ENCODE measurements at places on chromosomes 3 and 15. TPM values are rescaled to one million over a fixed set of nuclear protein-coding genes. Genes with fewer than 3 reads are reported as not detected.
A peak's percentile ranks its signal among the peaks of the same experiment; 100 is the strongest.

DNA sequence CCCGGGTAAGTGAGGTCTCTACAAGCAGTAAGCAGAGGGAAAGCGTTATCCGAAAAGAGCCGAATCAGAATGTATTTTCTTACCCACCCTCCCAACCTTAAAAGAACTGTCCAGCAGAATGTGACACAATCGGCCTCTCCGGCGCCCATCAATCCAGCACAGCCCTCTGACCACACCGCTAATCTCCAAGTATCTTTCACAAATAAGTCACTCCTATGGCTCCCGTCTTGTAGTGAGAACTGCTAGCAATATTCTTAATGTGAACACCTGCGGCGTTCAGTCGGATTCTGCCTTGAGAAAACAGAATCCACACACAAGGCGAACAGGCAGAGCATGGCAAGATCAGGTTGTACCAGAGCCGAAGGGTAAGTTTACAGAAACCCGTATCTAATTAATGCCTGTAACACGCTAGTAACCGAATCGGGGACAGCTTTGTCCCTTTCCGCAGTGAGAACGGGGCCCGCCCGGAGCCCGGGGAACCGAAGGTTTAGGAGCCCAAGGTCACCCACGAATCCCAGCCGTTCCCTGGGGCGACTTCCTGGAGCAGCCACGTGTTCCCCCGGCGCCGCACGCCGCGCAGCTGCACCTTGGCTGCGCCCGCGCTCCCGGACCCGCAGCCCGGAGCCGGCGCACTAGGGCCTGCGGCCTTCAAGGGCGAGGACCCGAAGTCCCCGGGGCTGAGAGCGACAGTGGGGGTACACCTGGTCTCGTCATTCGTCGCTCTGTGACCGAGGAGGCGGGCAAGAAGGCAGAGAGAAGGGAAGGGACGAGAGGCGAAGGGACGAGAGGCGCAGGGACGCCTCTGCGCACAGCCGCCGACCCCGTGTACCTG lies 672 bp downstream of the TFRC start:
- peak; percentile 60 for DNase-seq
- H3K27me3 ChIP-seq = no peaks in the 10 kb centered on the region
- H3K4me1 ChIP-seq = peaks cover 47% of the 10 kb centered on the region
- H3K4me3 ChIP-seq = peak overlapping the region; percentile 90
- peaks cover 25% of the 10 kb centered on the region for H3K36me3 ChIP-seq

- no peaks in the 10 kb centered on the region for H3K4me1 ChIP-seq
- no peak overlapping the region for H3K4me3 ChIP-seq
- no peaks in the 10 kb centered on the region for H3K36me3 ChIP-seq
- H3K27me3 ChIP-seq = no peaks in the 10 kb centered on the region
- DNase-seq = no peak
Measured at GRCh38 chr3:52299247-52299878, 11.7 kb downstream of the GLYCTK start.

GRCh38 chr3:67712259-67712658 lies 57.8 kb upstream of the SUCLG2 start:
- no peak for DNase-seq
- no peaks in the 10 kb centered on the region for H3K27me3 ChIP-seq
- H3K4me3 ChIP-seq = no peak overlapping the region
- H3K27ac ChIP-seq = no peak overlapping the region
- no peaks in the 10 kb centered on the region for H3K36me3 ChIP-seq

- peak overlapping the region; percentile 98 for H3K27ac ChIP-seq
- no peaks in the 10 kb centered on the region for H3K27me3 ChIP-seq
- no peak for DNase-seq
- peak overlapping the region; percentile 93 for H3K4me3 ChIP-seq
Measured at GRCh38 chr15:43794269-43795037, 2.3 kb downstream of the SERF2 start.

- no peaks in the 10 kb centered on the region for H3K27me3 ChIP-seq
- H3K4me3 ChIP-seq = peak overlapping the region; percentile 86
- H3K4me1 ChIP-seq = peaks cover 34% of the 10 kb centered on the region
- peaks cover 3% of the 10 kb centered on the region for H3K36me3 ChIP-seq
Measured at GRCh38 chr15:88894348-88894818, 961 bp downstream of the HAPLN3 start.

- peaks cover 4% of the 10 kb centered on the region for H3K27me3 ChIP-seq
- H3K36me3 ChIP-seq = no peaks in the 10 kb centered on the region
- DNase-seq = no peak
- no peak overlapping the region for H3K4me3 ChIP-seq
- H3K27ac ChIP-seq = no peak overlapping the region
Measured at GRCh38 chr3:9201266-9201665, 48.2 kb downstream of the SRGAP3 start.

- DNase-seq = no peak
- peak overlapping the region; percentile 19 for H3K27ac ChIP-seq
- no peak overlapping the region for H3K4me3 ChIP-seq
- peaks cover 39% of the 10 kb centered on the region for H3K36me3 ChIP-seq
- peaks cover 18% of the 10 kb centered on the region for H3K4me1 ChIP-seq
Measured at GRCh38 chr15:40226736-40227135, 12.1 kb upstream of the PAK6 start.

- no peak for DNase-seq
- H3K27me3 ChIP-seq = no peaks in the 10 kb centered on the region
- H3K36me3 ChIP-seq = peaks cover 42% of the 10 kb centered on the region
- peaks cover 39% of the 10 kb centered on the region for H3K4me1 ChIP-seq
- no peak overlapping the region for H3K4me3 ChIP-seq
Measured at GRCh38 chr3:4864503-4864902, 114.7 kb upstream of the BHLHE40 start.

- no peak overlapping the region for H3K27ac ChIP-seq
- peaks cover 8% of the 10 kb centered on the region for H3K4me1 ChIP-seq
- no peak overlapping the region for H3K4me3 ChIP-seq
- DNase-seq = no peak
Measured at GRCh38 chr15:39959411-39959810, 25.5 kb downstream of the EIF2AK4 start.

DNA sequence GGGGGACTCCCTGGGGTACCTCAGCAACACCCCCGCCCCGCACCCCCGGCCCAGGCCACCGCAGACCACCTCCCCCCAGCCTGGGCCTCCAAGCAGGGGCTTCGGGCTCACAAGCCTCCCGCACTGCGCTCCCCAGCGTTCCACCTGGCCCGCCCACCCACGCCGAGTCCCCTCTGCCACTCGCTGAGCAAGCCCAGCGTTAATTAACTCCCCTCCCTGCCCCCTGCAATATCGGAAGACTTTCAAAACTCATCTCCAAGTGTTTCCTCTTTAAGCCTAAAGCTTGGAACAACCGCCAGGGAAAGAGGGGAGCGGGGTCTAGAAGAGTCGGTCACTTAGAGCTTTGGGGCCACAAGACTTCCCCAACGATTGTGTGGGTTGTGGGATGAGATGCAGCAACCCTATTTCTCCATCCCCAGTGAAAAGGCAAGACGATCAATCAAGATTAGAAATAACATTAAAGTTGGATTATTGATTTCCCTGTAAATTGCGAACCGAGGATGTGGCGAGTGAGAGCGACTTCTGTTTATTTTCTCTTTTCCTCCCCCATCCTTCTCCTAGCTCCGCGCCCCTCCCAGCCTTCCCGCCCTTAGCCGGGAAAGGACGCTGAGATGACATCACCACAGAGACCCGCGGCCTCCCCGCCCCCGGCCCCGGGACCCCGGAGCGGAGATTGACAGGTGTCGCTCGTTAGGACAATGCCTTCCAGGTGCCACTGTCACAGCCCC lies 30.2 kb downstream of the NR2F2 start:
- no peak overlapping the region for H3K4me3 ChIP-seq
- no peak overlapping the region for H3K27ac ChIP-seq
- peaks cover 73% of the 10 kb centered on the region for H3K27me3 ChIP-seq
- H3K4me1 ChIP-seq = peaks cover 21% of the 10 kb centered on the region
- no peak for DNase-seq
- peaks cover 2% of the 10 kb centered on the region for H3K36me3 ChIP-seq

DNA sequence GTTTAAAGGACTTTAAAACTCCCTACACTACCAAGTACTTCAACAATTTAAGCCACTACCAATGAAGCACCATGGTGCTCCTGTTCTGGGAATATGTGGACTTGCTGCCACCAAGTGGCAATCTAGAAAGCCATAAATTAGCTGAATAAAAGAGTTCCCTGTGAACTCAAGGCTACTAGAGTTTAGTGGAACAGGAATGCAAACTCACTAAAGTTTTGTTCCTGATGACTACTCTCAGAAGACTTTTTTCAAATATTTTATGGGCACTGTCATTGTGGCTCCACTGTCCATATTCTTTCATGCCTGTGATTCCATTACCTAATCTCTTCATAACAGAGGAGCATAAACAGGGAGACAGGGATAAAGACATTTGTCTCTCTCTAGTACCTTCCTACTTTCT lies 63.9 kb downstream of the TMCC1 start:
- no peak overlapping the region for H3K4me3 ChIP-seq
- DNase-seq = peak; percentile 37
- H3K4me1 ChIP-seq = peaks cover 18% of the 10 kb centered on the region
- no peaks in the 10 kb centered on the region for H3K27me3 ChIP-seq

- H3K4me1 ChIP-seq = peaks cover 7% of the 10 kb centered on the region
- DNase-seq = peak; percentile 68
- H3K4me3 ChIP-seq = no peak overlapping the region
- no peaks in the 10 kb centered on the region for H3K36me3 ChIP-seq
- H3K27me3 ChIP-seq = peaks cover 16% of the 10 kb centered on the region
Measured at GRCh38 chr15:91032919-91033803, 10.8 kb upstream of the VPS33B start.

GRCh38 chr3:38314764-38315487 lies 31.7 kb upstream of the XYLB start:
- peaks cover 4% of the 10 kb centered on the region for H3K27me3 ChIP-seq
- H3K36me3 ChIP-seq = no peaks in the 10 kb centered on the region
- H3K27ac ChIP-seq = no peak overlapping the region
- H3K4me1 ChIP-seq = no peaks in the 10 kb centered on the region

- no peaks in the 10 kb centered on the region for H3K36me3 ChIP-seq
- H3K27ac ChIP-seq = no peak overlapping the region
- H3K4me1 ChIP-seq = no peaks in the 10 kb centered on the region
- no peak overlapping the region for H3K4me3 ChIP-seq
Measured at GRCh38 chr15:91572110-91572509, 281.4 kb upstream of the SLCO3A1 start.

DNA sequence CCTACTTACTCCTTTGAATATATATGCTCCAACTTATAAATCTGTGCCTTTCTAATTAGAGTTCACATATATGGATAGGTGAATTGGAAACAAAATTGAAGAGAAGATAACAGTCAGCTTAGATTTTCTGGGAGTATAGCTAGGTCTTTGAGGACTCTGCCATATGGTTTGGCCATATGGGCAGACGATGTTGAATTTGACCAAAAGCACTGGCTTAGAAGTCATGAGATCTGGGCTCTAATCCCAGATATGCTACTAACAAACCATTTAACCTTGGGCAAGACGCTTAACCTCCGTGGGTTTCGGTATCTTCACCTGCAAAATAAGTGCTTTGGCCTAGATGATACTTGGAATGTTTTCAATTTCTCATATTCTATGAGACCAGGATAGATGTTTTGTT lies 154.1 kb downstream of the LSAMP start:
- H3K27ac ChIP-seq = no peak overlapping the region
- H3K36me3 ChIP-seq = no peaks in the 10 kb centered on the region
- no peak for DNase-seq

DNA sequence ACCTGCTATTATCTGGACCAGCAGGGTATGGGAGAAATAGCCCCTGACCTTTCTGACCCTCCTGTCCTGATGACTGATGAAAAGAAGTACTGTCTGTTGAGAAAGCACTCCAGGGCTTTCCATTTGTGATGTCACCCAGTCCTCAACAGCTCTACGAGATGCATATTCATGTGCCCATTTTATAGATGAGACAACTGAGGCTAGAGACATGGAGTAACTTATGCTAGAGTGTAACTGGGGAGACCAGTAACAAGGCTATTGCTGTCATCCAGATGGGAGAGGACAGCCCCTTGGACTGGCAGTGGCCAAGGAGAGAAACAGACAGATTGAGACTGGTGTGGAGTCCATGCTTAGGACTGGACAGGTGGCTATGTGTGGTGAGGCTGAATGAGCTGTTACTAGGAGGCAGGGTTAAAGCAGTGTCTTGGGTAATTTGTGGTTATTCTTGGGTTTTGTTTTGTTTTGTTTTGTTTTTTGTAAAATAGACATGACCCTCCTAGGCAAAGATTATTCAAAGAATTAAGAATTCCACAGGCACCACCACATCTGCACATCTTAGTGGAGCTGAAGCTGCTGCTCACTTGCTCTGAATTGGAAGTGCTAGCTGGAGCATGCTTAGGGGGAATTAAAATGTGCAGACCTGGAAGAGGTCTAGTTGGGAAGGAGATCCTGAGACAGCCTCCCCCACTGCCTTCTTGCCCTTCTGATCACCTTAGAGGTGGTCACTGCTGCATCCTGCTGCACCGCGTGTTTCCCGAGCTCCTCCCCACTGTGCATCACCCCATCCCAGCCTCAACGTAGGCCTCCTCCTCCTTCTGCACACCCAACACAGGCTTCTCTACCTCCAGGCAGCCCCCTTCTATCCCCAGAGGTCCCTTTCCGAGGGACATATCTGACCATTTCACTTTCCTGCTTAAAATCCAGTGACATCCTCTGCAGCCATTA lies 8.4 kb downstream of the HRH1 start:
- no peak overlapping the region for H3K4me3 ChIP-seq
- no peak overlapping the region for H3K27ac ChIP-seq
- DNase-seq = no peak

DNA sequence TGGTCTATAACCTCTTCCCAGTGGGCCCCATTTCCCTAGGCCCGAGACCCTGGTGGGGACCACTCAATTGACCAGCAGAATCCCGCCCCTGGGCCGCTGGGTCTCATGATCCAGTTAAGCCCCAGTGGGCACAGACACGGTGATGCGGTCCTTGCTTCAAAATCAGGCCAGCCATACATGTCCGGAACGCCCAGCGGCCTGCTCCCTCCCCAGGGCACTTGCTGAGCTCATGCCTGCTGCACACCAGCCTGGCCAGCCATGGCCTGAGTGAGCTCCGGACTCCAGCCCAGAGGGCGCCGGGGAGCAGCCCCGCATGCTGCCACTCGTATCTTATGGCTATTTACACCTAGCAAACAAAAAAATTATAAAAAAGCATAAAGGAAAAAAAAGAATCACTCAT lies 34.4 kb upstream of the IQSEC1 start:
- no peaks in the 10 kb centered on the region for H3K36me3 ChIP-seq
- no peak overlapping the region for H3K4me3 ChIP-seq
- no peak overlapping the region for H3K27ac ChIP-seq

DNA sequence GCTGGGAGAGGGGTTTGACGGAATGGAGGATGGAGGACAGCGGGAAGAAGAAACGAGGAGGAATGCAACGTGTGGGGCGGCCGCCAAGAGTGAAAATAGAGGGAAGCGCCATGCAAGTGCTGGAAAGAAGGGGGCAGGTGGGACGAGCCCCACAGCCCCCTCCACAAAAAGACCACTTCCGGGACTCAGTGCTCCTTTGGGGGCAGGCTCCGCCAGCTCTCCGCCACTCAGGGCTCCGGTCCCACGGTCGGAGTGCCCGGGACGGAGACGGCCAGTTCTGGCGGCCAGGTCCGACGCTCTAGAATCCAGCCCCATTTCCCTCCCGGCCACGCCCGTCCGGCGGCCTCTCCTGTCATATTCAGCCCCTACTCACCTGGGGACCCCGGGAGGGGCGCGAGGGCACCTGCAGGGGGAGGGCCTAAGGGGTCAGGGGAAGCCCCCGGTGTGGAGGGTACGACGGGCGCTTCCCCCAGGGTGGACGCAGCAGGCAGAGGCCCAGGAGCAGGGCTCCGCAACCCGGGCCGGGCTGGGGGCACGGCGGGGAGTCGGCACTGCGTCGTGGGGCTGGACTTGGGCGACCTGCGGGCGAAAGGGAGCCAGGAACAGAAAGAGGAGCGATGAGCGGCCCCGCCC lies 25.5 kb upstream of the CSPG4 start:
- H3K4me3 ChIP-seq = peak overlapping the region; percentile 83
- DNase-seq = no peak
- H3K27me3 ChIP-seq = peaks cover 12% of the 10 kb centered on the region
- H3K4me1 ChIP-seq = peaks cover 17% of the 10 kb centered on the region

The CAND2 gene
- total RNA-seq = 0.98 TPM

The CNTN4 gene
- not detected for total RNA-seq

The C3orf85 gene
- not detected for total RNA-seq

The SLC22A13 gene
- 0.37 TPM for total RNA-seq

The WDR73 gene
- 23.8 TPM for total RNA-seq

The CCDC80 gene
- not detected for total RNA-seq

The SUSD5 gene
- not detected for total RNA-seq

Measured in activated CD4-positive, alpha-beta T cell treated with anti-CD3 and anti-CD28 coated beads, Interleukin-2, amount 10 ng/mL, durations not matched to agents 7 days and 5 days (primary cell).